Endodermal cell (in vitro differentiated cells): ENCODE measurements at places on chromosomes 7 and 10. TPM values are rescaled to one million over a fixed set of nuclear protein-coding genes. Genes with fewer than 3 reads are reported as not detected.

The GIMAP2 gene
- not detected in 3 replicates for total RNA-seq

The ALKBH4 gene
- 13.6 and 16.2 TPM in 2 replicates for total RNA-seq

The ZP3 gene
- 1.7 to 3.5 TPM (median 2.3 TPM) in 3 replicates for total RNA-seq

The NUTM2E gene
- total RNA-seq = 0.16 TPM in 1 of 3 replicates, not detected in the others

The GHRHR gene
- not detected in 3 replicates for total RNA-seq

The SPDYE16 gene
- not detected in 3 replicates for total RNA-seq

The ARHGEF35 gene
- 18.4 and 18.8 TPM in 2 replicates for total RNA-seq

The HHEX gene
- 96.5 and 101 TPM in 2 replicates for total RNA-seq

The EGR2 gene
- 0.35 and 0.43 TPM in 2 replicates for total RNA-seq

The TFR2 gene
- 1.4 and 1.6 TPM in 2 replicates for total RNA-seq

The SPDYE2B gene
- total RNA-seq = not detected in 3 replicates

The KIF11 gene
- total RNA-seq = 29.7 to 57.3 TPM (median 55.7 TPM) in 3 replicates

The PLAC9 gene
- total RNA-seq = 8.4 and 8.8 TPM in 2 replicates

The MBL2 gene
- total RNA-seq = not detected in 3 replicates

The GJD4 gene
- 0.22 TPM in 1 of 3 replicates, not detected in the others for total RNA-seq

The FGF8 gene
- 44.6 and 46.5 TPM in 2 replicates for total RNA-seq

The CEP55 gene
- 28.4 to 76.4 TPM (median 66.8 TPM) in 3 replicates for total RNA-seq

The CABCOCO1 gene
- 0.93 and 1.0 TPM in 2 replicates for total RNA-seq

The PKD1L1 gene
- total RNA-seq = 0.18 and 0.20 TPM in 2 replicates

The DENND11 gene
- total RNA-seq = 19.7 and 24.5 TPM in 2 replicates

The RNF133 gene
- total RNA-seq = 0.59 and 0.86 TPM in 2 replicates

The AGBL3 gene
- 2.3 to 7.6 TPM (median 5.0 TPM) in 3 replicates for total RNA-seq

The C7orf33 gene
- total RNA-seq = not detected in 2 replicates

The FOXI2 gene
- 14.8 and 17.0 TPM in 2 replicates for total RNA-seq

The SERPINE1 gene
- 0.84 to 1.3 TPM (median 0.89 TPM) in 3 replicates for total RNA-seq

The ITPRID1 gene
- total RNA-seq = 19.5 and 21.8 TPM in 2 replicates

The CTAGE4 gene
- 7.7 and 8.7 TPM in 2 replicates for total RNA-seq

The C10orf105 gene
- total RNA-seq = 0.19 to 0.57 TPM (median 0.33 TPM) in 3 replicates

The RBP4 gene
- 0.59 to 0.82 TPM (median 0.63 TPM) in 3 replicates for total RNA-seq

The WDR86 gene
- 69.8 and 94.2 TPM in 2 replicates for total RNA-seq

The BRI3 gene
- 130 and 133 TPM in 2 replicates for total RNA-seq
